ENCODE measurements at places on chromosomes 12 and 14. TPM values are rescaled to one million over a fixed set of nuclear protein-coding genes. Genes with fewer than 3 reads are reported as not detected.

GRCh38 chr12:95701275-95701674 lies 89.3 kb downstream of the NTN4 start:
- no peak for DNase-seq

- DNase-seq: no peak
Measured at GRCh38 chr12:39467432-39467870, 24.5 kb upstream of the KIF21A start.

- DNase-seq: no peak
Measured at GRCh38 chr12:109239179-109239578, 69.9 kb downstream of the FOXN4 start.

GRCh38 chr12:66345956-66346355 lies 43.7 kb downstream of the HELB start:
- no peak for DNase-seq

Gene CFAP251
- 0.33 TPM for total RNA-seq
